ENCODE measurements at places on chromosomes 5 and 9.

- peak; percentile 11 for DNase-seq
Observed at GRCh38 chr5:58477760-58478376, 13.4 kb upstream of the GAPT start.

DNA sequence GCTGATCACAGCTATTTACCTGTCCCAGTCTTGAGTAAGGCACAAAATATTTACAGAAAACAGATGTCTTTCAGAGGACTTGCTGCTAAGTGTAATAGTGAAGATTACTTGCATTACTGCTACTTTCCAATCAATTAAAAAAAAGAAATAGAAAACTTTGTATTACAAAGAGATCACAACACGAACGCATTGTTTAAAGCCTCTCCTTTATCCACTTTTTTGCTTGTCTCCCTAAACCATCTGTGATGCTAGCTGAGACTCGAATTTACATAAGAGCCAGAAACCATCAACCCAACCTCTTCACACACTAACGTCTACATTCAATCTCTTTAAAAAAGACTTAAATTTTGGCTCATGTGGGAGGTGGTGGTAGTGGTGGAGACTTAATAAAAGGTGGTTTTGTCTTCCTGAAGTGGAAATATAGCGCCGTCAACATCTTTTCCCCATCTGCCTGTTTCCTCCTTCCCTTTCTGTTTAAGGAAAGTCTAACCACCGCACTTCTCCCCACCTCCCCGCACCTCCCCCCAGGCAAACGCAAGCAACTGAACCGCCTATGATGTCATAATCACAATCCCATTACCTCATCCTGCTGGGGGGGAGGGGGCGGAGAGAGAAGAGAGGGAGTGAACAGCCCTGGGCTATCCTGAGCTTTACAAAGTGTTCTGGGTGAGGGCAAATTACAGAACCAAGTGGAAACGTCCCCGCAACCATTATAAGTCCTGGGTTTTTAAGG lies 948 bp upstream of the FAM53C start:
- no peak for DNase-seq

GRCh38 chr5:115545351-115545882 lies 842 bp upstream of the FEM1C start:
- DNase-seq = no peak

DNA sequence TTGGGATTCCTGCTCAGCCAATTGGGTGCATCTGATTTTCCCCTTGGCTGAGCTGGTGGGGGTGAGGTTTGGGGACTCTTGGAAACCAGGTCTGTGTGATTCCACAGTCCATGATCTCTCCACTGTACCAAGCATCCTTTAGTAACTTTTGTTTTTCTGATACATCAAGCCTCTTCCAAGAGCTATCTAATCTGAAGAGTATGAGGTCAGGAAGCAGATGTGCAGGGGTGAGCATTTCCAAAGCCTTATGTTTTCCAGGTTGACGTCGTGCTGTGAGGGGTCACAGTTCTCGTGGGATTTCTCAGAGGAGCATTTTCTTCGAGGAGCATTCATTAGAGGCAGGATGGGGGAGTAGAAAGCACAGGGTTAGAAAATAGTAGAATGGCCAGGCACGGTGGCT lies 95.3 kb downstream of the KLF4 start:
- DNase-seq = peak; percentile 25

- DNase-seq = peak; percentile 72
Observed at GRCh38 chr5:155727512-155728145, 599.3 kb upstream of the SGCD start.

- no peak for DNase-seq
Observed at GRCh38 chr5:110056580-110057114, 366.9 kb downstream of the MAN2A1 start.

GRCh38 chr5:82622711-82623514 lies 344.8 kb upstream of the RPS23 start:
- DNase-seq = peak; percentile 1

DNA sequence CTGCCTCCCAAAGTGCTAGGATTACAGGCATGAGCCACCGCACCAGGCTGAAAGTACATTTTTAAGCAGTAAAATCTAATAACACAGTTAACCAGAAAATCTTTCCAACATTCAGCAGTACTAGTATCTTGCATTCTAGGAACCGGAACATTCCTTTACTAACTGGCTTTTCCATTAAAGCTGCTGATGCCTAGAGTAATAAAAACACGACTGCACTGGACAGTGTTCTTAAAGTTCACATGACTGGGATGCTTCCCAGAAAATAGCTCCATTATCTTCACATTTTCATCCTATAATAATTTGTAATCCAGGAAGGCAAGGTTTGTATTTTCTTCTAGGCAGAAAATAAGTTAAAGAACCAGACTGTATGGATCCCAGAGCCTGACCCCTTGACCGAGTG lies 9.8 kb downstream of the PTPN3 start:
- no peak for DNase-seq

DNA sequence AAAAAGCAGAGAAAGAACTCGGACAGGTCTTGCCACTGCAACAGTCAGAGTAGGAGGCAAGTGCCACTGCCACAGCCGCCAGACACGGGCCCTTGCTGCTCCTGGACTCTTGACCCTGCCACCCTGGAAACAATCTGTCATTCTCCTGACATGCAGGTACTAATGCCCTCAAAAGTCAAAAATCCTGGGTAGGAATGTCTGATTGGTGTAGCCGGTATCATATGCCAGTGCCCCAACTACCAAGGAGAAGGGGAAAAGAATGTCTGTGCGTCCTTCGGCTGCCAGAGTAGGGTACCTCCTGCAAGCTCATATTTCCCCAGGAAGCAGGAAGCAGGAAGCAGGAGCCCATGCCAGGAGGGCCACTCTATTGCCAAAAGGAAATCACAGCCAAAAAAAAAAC lies 30.5 kb upstream of the F2RL1 start:
- DNase-seq = no peak
